ENCODE measurements at places on chromosomes 1 and 21.

- no peak for DNase-seq
These were observed 579.6 kb upstream of the NR5A2 start for GRCh38 chr1:199447906-199448305.

DNA sequence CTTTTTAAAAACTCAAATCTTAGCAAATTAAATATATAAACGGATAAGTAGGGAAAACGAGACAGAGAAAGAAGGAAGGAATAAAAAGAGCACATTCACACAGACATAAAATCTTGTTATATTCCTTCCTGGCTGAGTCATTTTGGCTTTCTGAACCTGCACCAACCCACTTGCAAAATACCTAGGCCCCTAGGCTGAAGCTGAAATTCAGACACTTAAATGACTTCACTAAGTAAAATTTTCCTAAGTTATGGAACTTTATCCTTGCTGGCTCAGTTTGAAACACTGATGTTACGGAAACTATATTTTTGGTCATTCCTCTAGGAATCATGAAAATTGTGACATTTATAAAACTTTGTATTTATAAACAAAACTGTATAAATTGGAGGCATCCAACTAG lies 462.8 kb upstream of the NFIA start:
- no peak for DNase-seq

GRCh38 chr1:212152308-212152693 lies 116.8 kb downstream of the DTL start:
- no peak for DNase-seq

- DNase-seq, result no peak
These were observed 12.8 kb upstream of the FOXO6 start for GRCh38 chr1:41348394-41348793.

DNA sequence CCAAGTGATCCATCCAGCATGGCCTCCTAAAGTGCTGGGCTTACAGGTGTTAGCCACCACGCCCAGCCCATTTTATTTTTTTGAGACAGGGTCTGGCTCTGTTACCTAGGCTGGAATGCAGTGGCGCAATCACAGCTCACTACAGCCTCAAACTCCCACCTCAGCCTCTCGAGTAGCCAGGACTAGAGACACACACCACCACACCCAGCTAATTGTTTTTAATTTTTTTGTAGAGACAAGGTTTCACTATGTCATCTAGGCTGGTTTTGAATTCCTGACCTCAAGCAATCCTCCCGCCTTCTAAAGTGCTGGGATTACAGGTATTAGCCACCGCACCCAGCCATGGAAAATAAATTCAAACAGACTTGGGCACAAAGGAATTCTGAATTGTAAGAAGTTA lies 31.9 kb downstream of the PUM1 start:
- DNase-seq, result no peak

DNA sequence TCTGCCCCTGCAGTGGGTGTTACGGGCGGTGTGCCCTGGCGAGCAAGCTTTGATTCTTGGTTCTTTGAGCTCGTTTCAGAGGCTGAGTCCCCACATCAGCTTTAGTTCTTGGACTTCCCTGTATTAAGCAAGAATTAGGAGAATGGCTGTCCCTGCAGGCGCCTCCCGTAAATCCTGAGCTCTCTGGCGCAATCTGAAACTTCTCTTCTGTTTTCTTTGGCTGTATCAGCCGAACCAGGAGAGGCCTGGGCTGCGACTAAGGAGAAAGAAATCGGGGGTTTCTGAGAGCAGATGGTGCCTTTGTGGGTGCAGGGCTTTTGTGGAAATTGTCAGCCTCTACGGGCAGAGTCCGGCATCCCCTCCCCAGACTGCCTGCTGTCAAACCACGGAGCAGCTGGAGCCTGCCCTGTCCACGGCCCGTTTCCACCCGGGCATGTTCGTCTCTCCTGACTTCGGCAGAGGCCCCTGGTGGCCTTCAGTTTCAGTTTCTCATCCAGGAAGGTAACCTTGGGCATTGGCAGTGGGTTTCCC lies 17.9 kb downstream of the CSTB start:
- DNase-seq, result no peak

- DNase-seq, result no peak
These were observed 1.0 kb downstream of the CCDC24 start for GRCh38 chr1:43992232-43992995.

GRCh38 chr1:150008699-150009098 lies 1.8 kb downstream of the OTUD7B start:
- DNase-seq, result no peak

GRCh38 chr1:88768816-88769215 lies 84.7 kb downstream of the PKN2 start:
- DNase-seq, result no peak

DNA sequence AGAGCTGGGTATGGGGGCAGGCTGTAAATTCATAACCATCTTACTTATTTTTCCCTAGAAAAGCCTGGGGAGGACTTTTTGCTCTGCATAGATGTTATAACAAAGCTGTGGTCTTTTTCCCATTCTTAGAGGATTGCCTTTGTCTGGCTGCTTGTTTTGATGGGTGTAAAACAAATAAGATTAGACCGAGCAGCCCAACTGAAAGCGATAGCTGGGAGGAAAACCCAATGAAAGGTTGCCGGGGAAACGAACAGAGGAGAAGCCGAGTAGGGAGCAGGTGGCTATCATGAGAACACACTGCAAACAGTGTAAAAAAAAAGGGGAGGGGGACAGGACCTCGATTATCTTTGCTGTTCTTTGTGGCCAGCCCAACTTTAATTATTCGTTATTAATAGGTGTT lies 1.9 kb downstream of the ELAVL4 start:
- DNase-seq, result no peak

- no peak for DNase-seq
These were observed 92.6 kb downstream of the NID1 start for GRCh38 chr1:235972311-235972689.

GRCh38 chr1:162349635-162350330 lies 26.9 kb downstream of the SPATA46 start:
- DNase-seq, result peak; percentile 82

- no peak for DNase-seq
These were observed 831.1 kb downstream of the LRRIQ3 start for GRCh38 chr1:73366734-73367413.

DNA sequence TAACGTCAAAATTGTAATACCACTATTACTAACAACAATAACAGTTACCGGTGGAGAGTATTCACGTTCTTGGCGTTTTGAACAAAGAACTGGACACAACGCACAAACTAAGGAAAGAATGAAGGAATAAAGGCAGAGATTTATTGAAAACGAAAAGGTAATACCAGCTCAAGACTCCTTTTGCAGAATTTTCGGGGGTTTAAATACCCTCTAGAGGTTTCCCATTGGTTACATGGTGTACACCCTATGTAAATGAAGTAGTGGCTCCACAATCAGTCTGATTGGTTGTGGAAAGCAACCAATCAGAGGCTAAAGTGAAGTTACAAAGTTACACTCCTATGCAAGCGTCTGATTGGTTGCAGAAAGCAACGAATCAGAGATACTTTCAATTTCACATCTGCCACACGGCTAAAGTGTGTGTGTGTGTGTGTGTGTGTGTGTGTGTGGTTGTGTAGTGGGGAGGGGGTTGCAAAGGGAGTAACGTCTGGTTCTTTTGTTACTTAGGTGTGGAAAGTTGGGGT lies 1.1 kb upstream of the GTF2B start:
- DNase-seq, result peak; percentile 16

- no peak for DNase-seq
These were observed 67.1 kb downstream of the RUNX3 start for GRCh38 chr1:24862775-24863483.

DNA sequence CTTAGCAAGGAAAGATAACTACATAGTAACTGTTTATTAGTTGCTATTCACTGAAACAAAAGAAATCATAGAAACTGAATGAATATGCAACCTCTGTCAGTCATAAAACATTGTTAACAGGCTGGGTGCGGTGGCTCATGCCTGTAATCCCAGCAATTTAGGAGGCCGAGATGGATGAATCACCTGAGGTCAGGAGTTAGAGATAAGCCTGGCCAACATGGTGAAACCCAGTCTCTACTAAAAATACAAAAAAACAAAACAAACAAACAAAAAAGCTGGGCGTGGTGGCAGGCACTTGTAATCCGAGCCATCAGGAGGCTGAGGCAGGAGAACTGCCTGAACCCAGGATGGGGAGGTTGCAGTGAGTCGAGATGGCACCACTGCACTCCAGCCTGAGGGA lies 44.1 kb downstream of the CRB1 start:
- peak; percentile 5 for DNase-seq

DNA sequence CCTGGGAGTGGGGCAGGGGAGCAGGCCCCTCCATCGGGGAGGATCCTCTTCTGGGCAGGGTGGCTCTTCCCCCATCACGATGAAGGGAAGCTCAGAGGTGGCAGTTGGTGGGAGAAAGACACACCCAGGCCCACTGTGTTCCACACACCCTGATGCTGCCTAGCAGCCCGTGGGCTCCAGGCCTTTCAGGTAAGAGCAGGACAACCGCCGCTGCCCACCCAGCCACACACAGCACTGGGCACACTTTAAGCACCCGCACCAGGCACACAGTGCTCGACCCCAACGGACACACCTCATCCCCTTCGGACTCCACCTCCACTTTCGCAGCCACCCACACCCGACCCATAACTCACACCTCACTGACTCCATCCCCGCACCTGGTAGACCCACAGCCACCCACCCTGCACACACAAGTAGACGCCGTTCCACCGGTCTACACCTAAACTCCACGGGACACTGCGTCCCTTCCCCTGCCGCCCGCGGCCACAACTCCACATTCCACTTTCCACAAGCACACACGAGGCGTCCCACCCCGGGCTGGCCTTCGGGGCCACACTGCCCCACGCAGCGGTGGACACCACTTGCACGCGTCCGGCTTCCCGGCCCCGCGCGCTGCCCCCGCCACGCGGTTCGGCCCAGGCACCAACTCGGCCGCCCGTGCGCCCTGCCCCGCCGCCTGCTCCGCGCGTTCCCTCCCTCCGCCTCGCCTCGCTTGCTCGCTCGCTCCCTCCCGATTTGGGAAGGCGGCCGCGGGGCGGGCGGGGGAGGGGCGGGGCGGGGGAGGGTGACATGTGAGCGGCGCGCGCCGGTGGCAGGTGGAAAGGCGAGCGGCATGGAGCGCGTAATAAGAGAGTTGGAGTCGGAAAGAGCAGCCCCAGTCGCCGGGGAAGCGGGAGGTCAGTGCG lies at the start of gene KCNQ4:
TSS of gene KCNQ4 (plus strand) at position 787 of the 905 bp plus-strand sequence. CDS start 307 bp downstream, outside the sequence.
- no peak for DNase-seq

DNA sequence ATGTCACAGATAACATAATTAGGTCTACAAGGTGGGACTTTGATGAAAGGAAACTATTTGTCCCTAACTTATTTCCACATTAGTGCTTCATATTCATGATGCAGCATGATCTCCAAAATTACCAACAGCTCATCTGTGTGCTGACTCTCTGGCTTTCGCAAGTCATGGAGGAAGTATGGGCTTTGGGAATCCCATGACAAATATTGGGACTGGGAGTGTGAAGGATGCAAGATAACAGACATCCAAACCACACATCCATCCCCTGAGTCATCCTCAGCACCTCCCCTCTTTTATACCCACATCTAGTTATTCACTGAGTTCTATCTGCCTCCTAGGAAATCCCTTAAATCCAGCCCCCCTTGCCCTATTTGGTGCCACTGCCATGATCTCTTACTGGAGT lies 102.8 kb upstream of the COL24A1 start:
- no peak for DNase-seq

GRCh38 chr1:197951089-197951488 lies 33.9 kb downstream of the LHX9 start:
- no peak for DNase-seq

- DNase-seq, result no peak
These were observed 58.3 kb upstream of the KIF26B start for GRCh38 chr1:245096311-245097066.

- no peak for DNase-seq
These were observed 186.1 kb downstream of the CLEC20A start for GRCh38 chr1:178310685-178311105.

GRCh38 chr1:193680247-193680923 lies 494.0 kb upstream of the B3GALT2 start:
- DNase-seq, result no peak

GRCh38 chr1:33060579-33061083 lies 20.3 kb upstream of the AZIN2 start:
- DNase-seq, result no peak

GRCh38 chr1:41739061-41739955 lies 179.4 kb downstream of the HIVEP3 start:
- no peak for DNase-seq

DNA sequence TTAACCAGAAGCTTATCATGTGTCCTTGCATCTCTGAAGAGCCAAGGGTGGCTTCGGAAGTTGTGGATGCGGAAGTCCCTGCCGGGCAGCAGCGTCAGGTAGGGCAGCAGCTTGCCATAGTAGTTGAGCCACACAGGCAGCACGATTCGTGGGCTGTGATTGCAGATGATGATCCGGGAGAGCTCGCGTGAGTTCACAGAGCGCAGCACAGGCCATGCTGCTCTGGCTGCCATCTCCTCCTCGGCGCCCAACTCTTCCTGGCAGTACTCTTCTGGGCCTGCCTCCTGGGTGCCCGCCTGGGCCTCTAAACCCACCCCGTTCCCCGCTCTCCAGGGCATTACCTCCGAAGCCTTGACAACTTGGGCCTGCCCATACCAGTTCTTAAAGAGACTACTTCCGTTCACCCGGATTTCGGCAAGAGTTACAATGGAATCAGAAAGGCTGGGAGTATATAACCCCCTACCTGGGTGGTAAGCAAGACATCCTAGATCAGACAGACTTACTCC lies at the start of gene VHLL:
TSS of gene VHLL (minus strand) at position 456 of the 506 bp plus-strand sequence. CDS start at position 338, 118 bp downstream.
- DNase-seq, result no peak
